ENCODE measurements at places on chromosomes 4 and X.

GRCh38 chr4:182339221-182339641, 96.0 kb downstream of the TENM3 start:
- no peak for DNase-seq

DNA sequence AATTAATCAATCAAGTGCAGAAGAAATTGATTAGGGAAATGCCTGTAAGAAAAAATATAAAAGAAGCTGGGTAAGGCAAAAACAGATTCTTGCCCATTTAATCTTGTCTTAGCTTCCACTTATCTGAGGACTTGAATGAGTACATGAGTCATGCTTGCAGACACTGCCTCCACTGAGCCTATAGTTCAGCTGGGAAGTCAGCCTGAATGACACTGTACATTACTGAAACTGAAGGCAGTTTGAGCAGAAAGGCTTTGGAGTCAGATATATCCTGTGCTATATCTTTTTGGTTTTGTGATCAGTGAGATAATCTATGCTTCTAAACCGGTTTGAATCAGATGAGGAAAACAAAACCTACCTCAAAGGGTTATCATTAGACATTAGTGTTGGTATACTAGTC, 61.3 kb downstream of the NUDT11 start:
- DNase-seq = no peak

DNA sequence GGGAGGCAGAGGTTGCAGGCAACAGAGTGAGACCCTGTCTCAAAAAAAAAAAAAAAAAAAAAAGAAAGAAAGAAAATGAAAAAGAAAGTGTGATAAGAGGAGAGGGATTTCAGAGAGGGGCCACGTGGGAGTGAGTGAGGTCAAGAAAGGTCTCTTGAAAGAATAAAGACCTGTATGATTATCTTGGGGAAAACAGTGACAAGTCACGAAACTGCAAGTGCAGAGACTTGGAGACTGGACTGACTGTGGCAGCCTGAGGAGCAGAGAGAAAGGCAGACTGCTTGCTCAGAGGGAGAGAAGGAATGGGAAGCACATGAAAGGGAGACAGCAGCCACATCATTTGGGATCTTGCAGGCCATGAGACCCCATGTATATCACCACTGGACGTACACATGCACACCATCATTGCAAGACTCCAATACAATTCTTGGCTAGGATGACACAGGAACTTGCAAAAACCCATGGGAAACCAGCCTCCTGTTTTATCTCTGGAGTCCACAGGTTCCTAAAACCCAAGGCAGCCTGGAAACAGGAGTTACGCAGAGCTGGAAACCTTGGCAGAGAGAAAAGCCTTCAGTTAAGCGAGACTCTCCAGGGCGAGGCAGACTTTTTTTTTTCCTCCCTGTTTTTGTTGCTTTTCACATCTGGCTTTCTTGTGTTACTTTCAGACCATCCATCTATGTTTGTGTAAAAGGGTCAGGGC, 207.0 kb upstream of the TBL1X start:
- no peak for DNase-seq

DNA sequence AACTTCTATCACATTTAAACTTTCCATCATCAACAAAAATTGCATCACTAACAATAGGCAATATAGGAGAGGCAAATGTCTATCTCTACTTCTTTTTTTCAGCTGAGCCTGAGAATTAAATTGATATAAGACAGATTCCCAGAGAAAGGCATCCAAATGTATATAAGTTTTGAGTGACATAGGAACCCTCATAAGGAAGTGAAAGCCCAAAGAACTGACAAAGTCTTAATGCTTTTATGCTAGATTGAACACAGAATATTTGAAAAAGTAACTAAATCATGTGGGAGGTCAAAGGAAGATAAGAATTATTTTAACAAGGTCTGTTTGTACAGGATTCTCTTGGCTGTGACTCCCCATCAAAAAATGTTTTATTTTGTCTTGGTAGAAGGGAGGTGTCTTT, 714.9 kb downstream of the GRXCR1 start:
- DNase-seq = no peak

GRCh38 chrX:40109288-40110008, 11.7 kb upstream of the BCOR start:
- DNase-seq = no peak
